ENCODE measurements at places on chromosomes 2 and 18. TPM values are rescaled to one million over a fixed set of nuclear protein-coding genes. Genes with fewer than 3 reads are reported as not detected.

Gene MOCOS
- total RNA-seq: 16.0 TPM

Gene SNORC
- total RNA-seq: 1.8 TPM

Gene AQP12A
- not detected for total RNA-seq

Gene CCNYL1
- 19.0 TPM for total RNA-seq

Gene TCF7L1
- total RNA-seq: 4.5 TPM

Gene INO80D
- total RNA-seq: 18.8 TPM

Gene TNS1
- 27.7 TPM for total RNA-seq

Gene IRS1
- 13.9 TPM for total RNA-seq

Gene INHBB
- 0.72 TPM for total RNA-seq

Gene KCNG2
- 0.20 TPM for total RNA-seq

Gene VIT
- total RNA-seq: 2.6 TPM

All from esophagus mucosa (tissue), 1 donor.